ENCODE measurements at places on chromosomes 12 and 14.
A peak's percentile ranks its signal among the peaks of the same experiment; 100 is the strongest.

GRCh38 chr12:133181238-133181959 is at the start of gene ZNF268:
Gene ZNF268 (plus strand): TSS chr12:133181495. CDS start chr12:133181998, 503 bp downstream.
- DNase-seq, result peak; percentile 74

DNA sequence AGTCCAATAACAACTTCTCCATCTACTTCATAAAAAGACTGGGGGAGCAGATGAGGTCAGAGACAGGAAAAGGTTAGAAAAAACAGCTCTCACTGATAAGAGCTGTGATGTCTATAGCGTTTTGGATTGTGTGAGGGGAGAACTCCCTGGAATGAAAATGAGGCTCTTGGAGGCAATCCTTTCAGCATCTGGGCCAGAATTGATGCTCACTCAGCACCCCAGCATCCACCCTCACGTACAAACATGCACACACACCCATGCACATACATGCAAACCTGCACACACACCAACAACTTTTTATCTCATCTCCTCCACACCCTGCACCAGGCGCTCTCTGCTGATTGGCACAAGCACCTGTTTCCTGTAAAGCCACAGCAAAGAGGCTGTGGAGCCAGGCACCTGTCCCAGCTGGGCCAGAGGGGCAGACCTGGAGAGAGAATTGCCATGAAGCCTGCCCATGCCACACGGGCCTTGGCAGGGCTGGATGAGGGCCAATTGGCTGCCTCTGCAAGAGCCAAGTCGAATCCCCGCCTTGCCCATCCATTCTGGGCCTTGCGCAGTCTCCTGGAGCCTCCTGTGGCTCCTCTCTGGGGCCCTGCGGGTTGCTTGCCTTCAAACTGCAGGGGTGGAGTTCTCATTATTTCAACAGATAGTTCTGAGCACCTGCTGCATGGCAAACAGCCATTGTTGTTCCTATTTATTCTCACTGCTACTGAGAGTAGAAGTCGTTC is 53.1 kb downstream of the SYNE3 start:
- DNase-seq, result no peak

DNA sequence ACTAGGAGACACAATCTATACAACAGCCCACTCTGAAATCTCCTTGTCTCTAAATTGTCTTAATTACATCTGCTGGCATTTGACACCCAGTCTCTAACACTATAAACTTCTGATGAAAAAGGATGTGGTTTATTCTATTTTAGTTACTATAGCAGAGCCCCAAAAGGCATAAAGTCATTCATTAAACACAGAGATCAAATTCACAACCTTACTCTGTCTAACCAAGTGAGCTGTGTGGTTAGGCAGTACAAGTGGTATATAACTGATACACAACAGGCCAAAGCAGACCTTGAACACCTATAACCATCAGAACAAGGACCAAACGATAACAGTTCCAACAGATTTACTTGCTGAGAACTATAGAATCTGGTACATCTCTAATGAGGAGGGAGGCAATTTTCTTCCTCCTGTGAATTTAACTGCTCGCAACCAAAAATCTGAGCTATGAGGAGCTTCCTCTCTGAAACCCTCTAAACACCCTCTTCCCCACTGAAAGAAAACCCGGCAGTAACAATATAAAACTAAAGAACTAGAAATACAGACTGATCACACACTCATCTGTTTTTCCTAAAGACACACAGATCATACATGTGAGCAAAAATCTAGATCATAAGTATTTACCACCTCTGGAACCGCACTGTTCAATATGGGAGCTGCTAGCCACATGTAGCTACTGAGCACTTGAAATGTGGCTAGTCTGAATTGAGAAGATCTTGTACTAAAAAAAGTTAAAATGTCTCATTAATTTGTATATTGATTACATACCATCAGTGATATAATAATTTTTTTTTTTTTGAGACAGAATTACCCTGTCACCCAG is 17.7 kb downstream of the SPPL3 start:
- DNase-seq, result no peak

DNA sequence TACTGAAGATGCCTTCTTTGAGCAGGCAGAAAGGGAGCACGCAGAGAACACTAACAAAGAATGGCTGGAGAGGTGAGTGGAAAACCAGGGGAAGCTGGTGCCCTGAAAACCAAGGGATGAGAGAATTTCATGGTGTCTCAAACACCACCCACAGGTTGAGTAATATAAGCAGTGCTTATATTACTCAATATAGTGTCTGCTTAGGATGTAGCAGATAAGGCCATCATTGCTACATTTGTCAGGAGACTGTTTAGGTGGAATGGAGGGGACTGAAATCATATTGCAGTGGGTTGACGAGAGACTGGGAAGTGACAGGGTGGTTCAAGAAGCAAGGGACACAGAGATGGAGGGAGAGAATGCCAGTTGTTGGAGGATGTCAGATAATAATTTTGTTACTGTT is 20.6 kb downstream of the PKP2 start:
- DNase-seq, result no peak

DNA sequence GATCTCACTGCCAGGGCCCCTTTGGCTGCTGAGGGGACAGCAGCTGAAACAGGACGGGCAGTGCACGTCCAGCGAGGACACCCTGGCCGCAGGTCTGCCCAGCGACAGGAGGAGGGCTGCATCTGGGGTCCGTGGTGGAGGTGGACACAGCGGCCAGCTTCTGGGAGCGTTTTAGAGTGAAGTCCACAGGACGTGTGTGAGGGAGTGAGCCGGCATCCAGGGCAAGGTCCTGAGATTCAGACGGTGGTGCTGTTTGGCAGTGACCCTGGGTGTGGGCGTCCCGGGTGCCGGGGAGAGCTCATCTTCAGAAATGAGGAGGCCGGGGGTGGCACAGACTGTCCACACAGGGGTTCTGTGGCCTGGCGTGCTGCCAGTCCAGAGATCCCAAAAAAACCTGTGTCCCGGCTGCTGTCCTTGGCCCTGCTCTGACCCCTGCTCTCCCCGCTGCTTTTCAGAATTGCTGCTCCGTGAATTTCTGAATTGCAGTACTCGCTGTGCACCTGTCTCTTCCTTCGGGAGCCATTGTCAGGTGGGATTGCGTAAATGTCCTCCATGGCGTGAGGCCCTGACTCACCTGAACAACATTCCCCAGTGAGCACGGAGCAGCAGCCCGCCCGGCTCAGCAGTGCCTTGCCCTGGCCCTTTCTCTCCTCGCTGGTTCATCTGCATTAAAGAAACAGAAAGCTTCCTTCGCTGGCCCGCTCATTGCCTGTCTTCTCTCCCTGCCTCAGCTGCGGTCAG is 183.5 kb upstream of the C14orf180 start:
- no peak for DNase-seq

All from NCI-H187 (cell line).